ENCODE measurements at places on chromosomes 6 and 20.

DNA sequence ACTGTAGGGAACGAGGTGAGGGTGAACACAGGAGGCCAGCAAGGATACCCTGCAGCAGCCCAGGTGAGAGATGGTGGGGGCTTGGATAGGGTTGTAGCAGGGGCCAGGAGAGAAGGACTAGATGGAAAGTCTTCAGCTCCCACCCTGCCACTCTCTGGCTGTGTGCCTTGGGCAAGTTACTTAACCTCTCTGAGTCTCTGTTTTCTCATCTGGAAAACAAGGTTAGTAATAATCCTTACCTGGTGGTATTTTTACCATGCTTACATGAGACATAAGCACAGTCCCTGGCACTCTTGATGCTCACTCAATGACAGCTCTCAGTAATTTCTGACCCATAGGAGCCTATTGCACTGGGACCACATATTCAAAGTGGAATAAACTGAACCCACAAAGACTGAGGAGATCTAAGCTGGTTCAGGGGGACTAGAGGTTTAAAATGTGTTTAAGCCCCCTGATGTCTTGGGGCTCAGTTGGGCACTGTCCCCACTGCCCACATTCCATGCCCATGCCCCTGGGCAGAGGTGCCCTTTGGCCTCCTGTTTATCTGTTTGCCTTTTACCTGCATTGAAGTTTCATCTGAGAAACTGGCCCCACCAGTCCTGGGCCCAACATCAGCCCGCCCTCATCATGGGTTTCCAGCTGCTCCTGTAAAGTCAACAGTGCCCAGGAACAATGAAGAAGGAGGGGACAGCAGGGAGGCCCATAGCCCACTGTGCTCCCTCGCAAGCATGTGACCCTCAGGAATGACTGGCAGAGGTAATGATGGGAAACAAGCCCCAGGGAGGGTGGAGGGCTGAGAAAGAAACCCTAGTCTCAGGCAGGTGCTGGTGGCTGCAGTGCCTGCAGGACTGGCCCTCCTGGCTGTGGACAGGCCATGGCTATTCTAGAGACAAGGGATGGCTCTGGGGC lies 104.0 kb downstream of the VEGFA start:
- DNase-seq, result no peak

GRCh38 chr20:46696791-46697279 lies 7.6 kb upstream of the TP53RK start:
- no peak for DNase-seq

DNA sequence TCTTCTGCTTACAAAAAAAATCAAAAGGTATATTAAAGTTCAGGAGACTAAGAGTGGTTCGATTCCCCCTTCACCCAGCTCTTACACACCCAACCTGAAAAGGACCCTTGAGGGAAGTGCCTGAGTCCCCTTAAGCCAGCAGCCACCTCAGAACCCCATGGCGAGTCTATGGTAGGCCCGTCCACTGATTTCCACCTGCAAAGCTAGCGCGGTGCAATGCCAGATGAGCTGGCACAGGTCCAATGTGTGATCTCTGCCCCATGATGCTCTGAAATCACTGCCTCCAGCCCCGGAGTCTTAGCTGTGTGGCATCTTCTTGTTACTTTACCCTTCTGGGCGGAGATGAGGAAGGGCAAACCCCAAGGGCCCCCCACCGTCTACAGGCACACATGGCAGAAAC lies 109.3 kb downstream of the SMOC2 start:
- no peak for DNase-seq

DNA sequence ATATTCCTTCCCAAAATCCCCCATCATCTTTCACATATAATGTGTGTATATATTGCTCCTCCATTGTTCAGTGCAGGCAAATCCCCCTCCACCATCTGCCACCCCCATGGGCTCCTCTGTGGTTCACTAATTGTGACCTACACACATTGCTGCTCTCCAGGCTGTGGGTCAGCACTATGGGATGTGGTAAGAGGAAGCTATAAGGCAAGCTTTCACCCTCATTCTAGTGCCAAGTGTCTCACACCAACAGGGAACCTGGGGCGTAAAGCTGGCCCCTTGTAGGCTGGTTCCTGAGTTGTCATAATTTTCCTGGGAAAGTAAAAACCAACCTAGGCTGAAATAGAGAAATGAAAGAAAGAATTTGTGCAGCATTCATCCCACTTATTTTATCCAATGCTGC lies 16.8 kb downstream of the FKBP1A start:
- no peak for DNase-seq

- DNase-seq, result no peak
Observed at GRCh38 chr6:41704028-41704427, 31.4 kb downstream of the TFEB start.

DNA sequence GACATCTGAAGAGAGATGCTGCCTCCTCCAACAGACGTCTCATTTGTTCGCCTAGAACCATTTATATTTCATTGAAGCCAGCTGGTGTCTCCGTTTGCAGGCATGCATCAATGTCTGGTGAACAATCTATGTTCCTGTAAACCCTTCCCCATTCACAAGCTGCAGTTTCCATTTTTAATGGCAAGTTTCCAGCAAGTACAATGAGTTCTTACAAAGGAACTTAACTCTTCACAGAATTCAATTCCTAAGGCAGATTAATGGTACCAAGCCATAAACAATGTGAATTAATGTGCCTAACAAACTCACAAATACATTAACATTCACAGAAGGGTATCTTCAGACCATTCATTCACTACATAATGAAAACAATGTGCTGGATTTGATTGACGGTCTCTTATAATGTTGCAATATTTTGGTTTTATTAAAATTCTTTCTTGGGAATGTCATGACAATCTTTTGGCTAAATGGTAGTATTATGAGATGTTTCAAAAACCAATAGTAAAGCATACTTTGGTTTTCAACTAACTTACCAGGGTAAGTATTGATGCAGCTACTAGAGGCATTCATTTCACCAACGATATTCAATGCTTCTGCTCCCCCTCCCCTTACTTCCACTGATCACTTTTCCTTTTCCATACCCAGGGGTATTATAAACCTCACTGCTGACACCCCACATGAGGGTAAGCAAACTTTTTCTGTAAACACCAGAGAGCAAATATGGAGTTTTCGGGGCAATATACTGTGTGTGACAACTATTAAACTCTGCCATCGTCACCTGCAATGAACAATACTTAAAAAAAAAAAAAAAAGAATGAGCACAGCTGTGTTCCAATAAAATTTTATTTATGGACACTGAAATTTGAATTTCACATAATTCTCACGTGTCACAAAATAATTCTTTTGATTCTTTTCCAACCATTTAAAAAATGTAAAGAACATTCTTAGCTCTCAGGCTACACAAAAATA lies 4.2 kb downstream of the AKIRIN2 start:
- no peak for DNase-seq

DNA sequence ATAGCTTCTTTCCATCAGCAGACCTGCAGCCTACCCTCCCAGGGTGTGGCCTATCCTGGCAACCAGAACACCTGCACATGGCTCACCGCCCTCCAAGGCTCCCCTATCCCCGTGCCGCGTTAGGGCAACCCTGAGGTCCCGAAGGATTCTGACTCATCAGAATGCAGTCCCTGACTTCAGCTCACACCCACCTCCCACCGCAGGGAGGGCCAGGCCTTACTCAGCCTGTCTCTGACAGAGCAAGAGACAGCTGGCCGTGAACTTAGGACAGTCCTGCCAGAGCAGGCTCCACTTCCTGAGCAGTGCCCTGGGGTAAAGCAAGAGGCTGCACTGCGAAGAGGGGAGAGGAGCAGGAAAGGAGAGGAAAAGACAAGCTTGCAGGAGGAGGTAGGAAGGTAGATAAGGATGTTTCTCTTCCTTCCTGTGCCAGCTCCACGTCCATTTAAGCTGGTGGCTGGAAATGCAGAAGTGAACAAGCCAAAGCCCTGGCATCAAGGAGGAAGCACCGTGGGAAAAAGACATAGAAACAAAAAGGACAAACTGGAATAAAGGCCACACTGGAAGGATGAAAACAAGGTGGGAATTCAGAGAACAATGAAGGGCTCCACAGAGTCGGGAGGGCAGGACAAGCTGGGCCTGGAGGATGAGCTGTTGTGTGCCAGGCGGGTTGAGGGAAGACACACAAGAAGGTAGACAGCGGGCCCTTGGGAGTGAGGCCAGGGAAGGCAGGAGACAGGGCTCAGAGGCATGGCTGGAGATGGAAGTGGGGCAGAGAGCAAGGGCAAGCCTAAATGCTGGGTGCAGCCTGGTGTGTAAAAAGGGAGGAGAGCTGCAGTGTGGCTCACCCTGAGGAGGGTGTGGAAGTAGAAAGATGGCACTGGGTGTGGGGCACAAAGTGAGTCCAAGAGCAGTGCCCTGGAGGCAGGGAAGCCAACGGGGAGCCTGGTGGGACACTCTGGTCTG lies 102.7 kb downstream of the SLC23A2 start:
- DNase-seq, result peak; percentile 35

- DNase-seq, result no peak
Observed at GRCh38 chr6:168216117-168216516, 103.5 kb downstream of the DACT2 start.

GRCh38 chr20:41072190-41072863 lies 43.7 kb downstream of the TOP1 start:
- peak; percentile 68 for DNase-seq

Data from tibial artery (tissue), 4 donors.